ENCODE measurements at places on chromosomes 12 and 14.

DNA sequence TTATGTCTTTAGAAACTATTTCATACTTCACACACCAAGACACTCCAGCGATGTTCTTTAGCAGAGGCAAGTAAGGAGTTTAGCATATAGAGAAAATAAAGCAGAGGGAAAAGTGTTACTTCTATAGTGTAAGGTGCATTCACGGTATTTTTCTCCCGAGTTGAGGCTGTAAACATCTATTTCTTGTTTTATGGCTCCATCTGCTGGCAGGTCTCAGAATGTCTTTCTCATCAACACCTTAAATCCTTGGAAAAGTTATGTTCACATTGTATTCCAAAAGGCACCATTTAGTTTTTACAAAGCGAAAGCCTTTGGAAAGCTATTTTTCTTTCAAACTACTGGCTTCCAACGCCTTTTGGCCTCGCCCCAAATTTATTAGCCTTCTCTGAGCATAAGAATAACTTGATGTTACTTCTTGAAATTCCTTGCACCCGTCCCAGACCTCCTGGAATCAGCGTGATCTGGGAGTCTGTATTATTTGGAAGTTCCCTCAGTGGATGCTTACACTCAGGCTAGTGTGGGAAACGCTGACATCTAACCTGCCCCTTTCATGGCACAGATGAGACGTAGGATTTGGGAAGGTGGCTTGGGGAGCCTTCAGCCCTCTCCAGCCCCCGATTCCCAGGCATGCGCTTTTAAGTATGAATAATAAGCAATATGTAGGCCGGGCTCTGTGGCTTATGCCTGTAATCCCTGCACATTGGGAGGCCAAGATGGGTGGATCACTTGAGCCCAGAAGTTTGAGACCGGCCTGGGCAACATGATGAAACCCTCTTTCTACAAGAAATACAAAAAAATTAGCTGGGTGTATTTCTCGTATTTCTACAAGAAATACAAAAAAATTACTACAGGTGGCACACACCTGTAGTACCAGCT, 1.9 kb upstream of the PIWIL1 start:
- DNase-seq, result no peak

DNA sequence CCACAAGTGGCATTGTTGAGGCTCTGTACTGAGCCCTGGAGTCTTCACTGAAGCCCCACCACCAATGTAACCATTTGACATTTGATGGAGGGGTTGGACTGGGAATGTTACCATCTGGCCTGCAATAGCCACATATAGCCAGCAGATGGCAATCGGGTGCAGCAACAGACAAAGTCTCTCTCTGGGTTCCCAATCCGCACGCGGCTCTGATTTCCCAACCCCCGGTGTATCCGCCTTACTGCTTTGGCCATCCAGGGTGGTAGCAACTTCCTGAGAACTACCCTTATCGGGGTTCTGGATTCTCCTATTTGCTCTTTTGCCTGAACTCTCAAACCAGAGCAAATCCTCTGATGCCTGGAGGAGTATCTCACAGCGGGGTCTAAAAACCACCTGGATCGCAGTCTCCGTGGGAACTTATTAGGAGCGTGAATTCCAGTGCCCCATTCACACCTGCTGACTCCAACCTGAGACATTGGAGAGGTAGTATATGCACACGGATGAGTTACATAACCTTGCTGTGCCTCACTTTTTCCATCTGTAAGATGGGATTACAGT, 14.2 kb downstream of the VRTN start:
- peak; percentile 71 for DNase-seq

DNA sequence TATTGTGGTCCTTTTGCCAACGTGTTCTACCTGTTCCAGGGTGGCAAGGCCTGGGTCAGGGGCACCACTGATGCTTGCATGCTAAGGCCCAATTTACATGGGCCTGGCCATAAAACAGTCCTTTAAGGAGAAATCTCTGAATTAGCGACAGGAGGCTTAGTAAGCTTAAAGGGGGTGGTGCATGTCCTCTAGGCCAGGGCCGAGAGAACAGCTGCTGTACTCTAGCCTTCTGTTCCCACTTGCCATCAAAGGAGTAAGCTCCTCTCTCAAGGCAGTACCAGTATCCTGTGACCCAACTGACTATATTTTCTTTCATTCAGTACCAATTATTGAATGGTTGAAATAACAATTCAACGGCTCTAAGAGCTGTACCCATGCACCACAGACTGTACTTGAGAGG, 67.7 kb upstream of the ZDHHC17 start:
- DNase-seq, result no peak

- no peak for DNase-seq
Measured at GRCh38 chr12:69999561-69999960, 174.5 kb downstream of the MYRFL start.

- DNase-seq, result no peak
Measured at GRCh38 chr12:106145539-106146447, 7.0 kb upstream of the NUAK1 start.

- no peak for DNase-seq
Measured at GRCh38 chr12:97168804-97169203, 261.7 kb downstream of the NEDD1 start.

DNA sequence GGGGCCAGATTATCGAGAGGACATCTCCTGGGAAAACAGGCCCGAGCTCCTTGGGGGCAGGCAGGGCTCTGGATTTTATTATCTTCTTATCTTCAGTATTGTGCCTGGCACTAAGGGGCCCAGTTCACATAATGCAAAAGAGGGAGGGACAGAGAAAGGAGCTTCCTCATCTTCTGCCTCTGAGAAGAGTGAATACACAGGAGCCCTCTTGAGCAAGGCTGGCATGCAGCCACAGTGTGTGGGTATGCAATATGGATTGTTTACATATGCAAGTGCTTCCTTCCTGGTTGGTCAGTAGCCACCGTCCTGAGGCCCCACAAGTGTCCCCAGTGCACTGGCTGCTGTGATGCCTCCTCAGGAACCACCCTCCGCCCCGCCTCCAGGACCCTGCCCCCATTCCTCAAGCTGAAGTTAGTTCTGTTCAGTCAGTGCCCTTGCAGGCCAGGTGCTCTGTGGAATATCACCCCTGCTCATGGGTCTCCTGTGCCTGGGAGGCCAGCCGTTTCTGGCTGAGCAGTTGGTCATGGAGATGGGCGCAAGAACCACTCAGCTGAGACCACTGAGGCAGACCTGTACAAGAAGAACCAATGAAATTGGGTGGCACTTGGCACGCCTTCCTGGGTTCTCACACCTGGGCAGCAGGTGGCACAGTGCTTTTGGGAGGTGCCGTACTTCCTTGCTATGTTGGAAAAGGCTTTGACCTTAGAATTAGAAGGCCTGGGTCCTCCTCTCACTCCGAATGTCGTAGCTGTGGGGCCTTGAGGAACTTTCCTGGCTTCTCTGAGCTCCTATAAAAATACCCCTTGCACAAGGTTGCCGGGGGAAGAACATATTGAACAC, 35.1 kb upstream of the ACTN1 start:
- DNase-seq, result no peak

DNA sequence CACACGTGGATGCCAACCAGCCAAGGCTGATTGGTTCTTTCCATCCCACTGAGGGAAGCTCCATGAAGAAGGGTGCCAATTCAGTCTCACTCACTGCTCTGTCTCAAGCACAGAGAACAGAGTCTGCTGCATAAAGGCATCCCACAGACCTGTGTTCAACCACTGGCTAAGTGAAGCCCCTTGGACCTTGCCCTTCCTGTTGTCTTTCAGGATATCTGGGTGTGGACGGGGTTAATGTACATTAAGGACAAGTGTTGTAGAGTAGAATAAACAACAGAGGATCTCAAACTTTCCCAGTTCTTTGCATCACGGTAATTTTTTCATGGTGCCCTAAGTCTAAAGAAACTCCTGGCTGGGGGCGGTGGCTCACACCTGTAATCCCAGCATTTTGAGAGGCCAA, 33.1 kb upstream of the GPATCH2L start:
- no peak for DNase-seq

DNA sequence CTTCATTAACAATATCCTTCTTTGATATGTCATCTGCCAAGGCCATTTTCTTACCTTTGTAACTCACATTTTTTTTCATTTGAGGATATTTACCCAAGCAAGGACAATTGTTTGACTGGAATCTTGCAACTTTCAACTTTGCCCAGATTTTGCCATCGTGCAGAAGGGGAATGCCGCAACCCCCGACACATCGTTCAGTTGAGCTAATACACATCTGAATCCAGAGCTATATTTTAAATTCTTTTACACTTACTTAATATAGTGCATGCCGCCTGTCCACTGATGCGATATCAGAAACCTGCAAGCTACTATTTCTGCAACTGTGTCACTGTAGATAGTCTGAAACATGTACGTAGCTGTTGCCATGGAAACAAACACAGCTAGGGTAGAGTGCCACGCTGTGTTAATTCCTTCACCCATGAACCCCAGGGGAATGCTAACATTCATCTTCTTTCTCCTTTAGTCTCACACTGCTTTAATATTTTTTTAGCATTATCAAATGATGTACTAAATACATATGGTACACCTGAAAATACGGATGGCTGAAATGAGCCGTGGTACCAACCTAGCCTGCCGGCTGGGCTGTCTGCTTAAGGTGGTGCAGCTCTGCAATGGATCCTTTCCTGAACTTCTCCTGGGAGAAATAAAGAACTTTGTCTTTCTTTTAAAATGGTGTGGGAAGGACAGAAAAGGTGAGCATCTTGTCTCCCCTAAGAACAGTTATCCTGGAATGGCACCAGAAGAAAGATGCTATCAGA, 77.0 kb upstream of the FOXN3 start:
- no peak for DNase-seq

DNA sequence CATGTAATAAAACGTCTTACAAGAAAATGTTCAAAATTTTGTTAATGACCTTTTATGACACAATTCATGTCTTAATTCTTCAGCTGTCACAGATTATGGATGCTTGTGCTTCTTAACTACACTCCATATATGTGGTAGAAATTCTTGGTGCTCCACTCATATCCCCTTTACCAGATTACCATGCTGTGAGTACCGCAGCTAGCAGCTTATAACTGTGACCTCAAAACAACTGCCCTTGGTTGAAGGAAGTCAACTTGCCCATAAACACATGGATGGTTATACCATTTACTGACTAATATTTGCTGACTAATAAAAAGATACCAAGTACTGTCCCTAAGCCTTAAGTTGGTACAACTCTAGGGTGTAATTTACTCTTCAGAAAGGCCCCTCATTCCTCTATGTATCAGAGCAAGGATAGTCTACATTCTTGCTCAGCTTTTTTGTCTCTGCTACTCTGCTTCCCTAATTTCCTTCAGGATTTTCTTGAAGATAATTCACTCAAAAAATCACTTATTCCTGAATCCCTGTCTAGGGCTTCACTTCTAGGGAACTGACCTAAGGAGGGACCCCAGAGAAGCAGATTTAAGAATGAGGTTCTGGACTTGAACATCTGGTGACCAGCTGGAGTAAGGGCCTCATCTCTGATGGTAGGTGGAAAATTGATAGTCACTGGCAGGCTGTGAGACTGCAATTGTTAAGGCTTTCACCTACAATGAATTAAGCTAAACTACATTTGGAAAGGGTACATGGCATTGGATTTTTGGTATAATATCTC, 152.3 kb downstream of the SLC6A15 start:
- no peak for DNase-seq

GRCh38 chr12:47774663-47775062, 1.6 kb downstream of the SLC48A1 start:
- no peak for DNase-seq

- DNase-seq, result no peak
Measured at GRCh38 chr14:32230695-32231280, 27.7 kb upstream of the RNU6-8 start.

GRCh38 chr12:95390192-95390591, 83.8 kb upstream of the METAP2 start:
- no peak for DNase-seq

- no peak for DNase-seq
Measured at GRCh38 chr12:45909041-45909713, 81.2 kb downstream of the SCAF11 start.

DNA sequence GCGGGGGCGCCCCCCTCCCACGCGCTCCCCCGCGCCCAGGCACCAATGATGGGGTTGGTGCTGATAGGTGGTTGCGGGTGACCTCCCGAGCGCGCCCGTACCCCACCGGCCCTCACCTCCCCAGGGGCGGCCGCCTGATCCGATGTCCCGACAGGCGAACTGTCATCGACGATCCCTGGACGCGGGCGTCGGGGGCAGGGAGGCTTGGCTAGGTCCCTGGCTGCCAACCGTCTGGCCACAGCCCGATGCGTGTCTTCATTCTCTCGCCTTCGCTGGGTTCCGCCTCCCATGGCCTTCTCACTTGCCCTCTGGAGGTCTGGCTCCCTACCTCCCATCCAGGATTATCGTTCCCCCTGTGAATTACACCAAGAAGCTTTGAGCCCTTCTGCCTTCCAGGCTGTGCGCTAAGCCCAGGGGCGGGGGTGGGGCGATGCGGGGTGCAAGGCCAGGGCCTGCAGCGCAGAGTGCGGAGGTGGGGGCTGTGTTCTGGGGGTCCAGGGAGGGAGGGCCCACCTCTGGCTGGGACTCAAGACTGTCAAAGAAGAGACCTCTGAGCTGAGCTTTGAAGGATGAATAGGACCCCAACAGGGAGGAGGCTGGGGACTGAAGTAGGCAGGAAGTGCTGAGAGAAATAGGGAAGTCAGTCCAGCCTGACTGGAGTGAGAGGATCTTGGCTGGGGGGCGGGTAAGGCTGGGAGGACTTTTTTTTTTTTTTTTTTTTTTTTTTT, 7.7 kb upstream of the RACGAP1 start:
- no peak for DNase-seq

DNA sequence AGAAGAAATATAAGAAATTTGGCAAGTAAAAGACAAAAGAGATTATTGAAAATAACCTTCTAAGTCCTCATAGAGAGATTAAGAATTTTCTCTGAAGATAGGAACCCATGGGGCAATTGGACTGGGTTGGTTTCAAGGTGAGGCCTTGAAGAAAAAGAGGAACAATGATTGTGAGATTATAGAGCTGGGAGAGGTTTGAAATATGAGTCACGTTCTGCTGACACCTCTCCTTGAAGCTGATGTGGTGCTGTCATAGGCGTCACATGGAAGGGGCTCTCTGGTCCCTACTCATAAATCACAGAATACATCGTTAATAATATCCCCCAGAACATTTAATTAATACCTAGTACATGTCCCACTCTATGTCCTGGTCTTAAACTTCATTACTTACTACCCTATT, 227.6 kb upstream of the PDE3A start:
- no peak for DNase-seq

- no peak for DNase-seq
Measured at GRCh38 chr14:94408546-94409095, 20.2 kb upstream of the SERPINA1 start.

- no peak for DNase-seq
Measured at GRCh38 chr14:89219051-89219450, 198.0 kb downstream of the FOXN3 start.

- no peak for DNase-seq
Measured at GRCh38 chr12:109421355-109422087, 55.6 kb downstream of the KCTD10 start.

GRCh38 chr14:90273532-90273931, 17.2 kb downstream of the PSMC1 start:
- DNase-seq, result no peak

DNA sequence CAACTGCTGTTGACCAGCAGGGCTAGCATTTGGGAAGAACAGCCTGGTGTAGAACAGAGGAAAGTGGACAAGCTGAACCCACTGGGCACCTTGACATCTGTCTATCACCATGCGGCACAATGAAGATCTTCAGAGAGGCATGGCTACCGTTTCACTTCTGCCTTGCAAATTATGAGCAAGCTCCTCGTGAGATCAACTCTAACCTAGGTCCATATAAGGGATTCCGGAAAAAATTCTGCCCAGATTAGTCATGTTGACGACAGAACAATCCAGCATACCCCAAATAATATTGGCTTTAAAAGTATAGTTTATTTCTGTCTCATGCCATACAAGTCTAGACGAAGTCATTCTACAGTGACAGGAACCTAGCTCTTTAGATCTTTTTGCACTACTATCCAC, 91.6 kb upstream of the ATF7IP start:
- DNase-seq, result no peak

Measured in activated T-cell treated with anti-CD3 and anti-CD28 coated beads, Interleukin-2, amount 50 U/mL, for 1 hour (primary cell).